ENCODE measurements at places on chromosomes 3 and 15.

GRCh38 chr3:98528474-98529346 is 3.1 kb upstream of the GPR15 start:
- no peak for DNase-seq

DNA sequence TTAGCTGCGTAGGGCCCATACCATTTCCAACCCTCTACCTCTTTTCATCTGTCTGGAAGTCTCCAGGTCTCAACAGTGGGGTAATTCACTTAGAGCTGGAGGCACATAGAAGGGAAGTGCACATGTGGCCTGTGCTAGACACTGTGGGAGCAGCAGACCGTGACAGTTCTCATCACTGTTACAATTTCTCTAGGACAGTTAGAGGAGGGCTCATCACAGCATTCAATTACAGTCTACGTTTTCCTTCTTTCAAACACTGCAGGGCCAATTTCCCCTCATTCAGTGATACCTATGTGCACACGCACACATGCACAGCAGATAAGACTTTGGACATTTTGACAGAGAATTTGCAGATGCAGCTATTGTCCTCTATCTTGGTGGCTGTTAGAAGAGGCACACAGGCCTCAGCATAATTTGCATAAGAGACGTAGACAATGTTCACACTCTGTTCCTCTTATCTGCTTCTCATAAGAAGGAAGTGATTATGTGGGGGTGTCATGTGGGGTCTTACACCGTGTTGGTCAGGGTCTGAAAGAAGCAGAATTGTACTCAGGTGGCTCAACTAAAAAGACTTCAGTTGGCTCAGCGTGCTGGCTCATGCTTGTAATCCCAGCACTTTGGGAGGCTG is 12.6 kb upstream of the HRG start:
- no peak for DNase-seq

DNA sequence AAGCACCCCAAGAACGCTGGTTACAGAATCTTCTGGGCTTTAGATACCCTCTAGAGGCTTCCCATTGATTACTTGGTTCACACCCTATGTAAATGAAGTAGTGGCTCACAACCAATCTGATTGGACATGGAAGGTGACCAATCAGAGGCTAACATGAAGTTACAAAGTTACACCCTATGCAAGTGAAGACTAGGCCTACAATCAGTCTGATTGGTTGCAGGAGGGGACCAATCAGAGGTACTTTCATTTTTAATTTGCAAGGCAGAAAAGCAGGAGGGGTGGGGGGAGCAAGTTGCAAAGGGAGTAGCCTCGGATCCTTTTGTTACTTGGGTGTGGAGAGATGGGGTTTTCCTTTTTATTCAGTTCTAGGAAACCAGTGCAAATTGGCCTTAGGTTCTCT is 11.1 kb upstream of the RTP2 start:
- no peak for DNase-seq

DNA sequence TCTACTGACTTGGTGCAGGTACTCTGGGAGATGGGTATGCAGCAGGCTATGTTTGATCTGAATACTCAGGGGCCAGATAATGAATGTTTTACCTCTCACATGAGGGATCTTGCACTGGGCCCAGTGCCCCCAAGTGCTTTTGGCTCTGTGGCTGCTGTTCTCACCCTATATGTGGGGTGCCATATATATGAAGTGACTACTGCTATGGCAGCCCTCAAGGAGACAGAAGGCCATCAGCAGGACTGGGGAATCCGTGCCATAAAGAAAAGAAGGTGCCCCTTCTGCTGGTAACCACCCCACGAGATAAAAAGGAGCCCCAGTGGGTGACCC is 302.1 kb downstream of the ZPLD1 start:
- no peak for DNase-seq

DNA sequence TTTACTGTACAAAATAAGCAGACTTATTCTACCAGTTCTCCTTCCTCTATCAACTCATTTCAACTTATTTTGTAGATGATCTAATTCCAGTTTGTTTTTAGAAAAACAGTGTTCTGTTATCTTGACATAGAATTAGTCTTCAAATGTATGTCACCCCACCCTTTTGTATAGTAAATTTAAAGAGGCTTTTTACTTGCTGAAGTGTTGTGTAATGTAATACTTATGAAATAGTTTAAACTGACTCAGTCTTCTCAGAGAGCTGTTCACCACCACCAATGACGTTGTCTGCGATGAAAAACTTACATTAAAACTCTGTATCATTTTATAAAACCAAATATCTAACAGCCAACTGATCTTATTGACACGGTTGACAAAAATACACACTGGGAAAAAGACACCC is 82.9 kb downstream of the RAP2B start:
- no peak for DNase-seq

DNA sequence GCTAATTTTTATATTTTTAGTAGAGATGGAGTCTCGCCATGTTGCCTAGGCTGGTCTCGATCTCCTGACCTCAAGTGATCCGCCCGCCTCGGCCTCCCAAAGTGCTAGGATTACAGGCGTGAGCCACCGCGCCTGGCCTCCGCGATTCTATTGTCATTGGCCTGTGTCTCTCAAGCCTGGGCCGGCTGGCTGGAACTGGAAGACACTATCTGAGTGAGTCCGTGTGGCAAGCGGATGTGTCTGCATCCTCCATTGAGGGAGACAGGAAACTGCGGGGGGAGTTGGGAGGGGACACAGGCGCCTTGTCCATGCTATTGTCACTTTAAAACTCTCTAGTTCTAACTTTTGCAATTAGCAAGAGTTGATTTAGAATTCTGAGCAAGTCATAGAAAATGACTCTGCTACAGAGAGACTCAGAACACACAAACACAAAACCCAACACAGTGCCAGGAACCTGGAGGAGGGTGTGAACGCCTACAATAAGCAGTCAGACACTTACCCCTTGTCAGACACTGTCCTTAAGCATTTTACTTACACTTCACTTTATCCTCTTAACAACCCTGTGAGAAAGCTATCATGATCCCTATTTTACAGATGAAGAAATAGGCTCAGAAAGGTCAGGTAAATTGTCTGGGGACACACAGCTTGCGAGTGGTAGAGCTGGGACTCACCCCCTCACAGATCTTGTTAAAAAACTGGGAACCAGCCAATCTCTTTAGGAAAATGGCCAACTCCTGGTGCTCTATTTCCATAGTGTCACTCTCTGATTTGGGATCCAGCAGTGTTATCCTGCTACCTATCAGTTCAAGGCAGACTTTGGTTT is 38.7 kb downstream of the ANP32A start:
- DNase-seq: no peak

- no peak for DNase-seq
Observed at GRCh38 chr3:116920826-116921610, 211.4 kb downstream of the TUSC7 start.

- no peak for DNase-seq
Observed at GRCh38 chr3:161567577-161568361, 71.2 kb downstream of the OTOL1 start.

- no peak for DNase-seq
Observed at GRCh38 chr3:99601515-99601914, 36.9 kb upstream of the COL8A1 start.

DNA sequence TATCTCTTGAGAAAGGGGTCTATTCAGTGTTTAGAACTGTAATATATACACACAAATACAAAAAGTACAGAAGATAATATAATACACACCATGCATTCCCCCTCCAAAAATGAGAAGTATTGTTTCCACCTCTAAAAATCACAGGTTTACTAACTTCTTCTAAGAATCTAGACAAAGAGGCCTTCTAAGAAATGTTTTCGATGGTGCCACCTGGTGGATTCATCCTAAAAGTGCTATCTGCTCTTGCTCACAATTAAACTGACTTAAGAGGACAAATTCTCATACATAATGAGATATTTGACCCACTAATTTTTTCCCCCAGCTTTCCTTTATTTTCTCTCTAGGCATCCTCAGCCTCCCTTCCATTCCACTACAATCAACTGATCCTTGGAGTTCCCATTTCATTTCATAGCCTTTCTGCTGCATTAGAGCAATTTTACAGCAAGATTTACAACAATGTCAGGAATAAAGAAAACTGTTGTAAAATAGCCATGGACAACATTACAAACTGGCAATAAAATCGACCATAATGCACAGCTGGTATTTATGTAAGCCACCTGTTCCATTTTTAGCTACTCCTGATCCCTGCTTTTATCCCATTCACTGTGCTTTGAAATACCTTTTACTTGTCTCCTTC is 124.6 kb downstream of the ARRDC4 start:
- peak; percentile 8 for DNase-seq

- DNase-seq: no peak
Observed at GRCh38 chr3:119783883-119784282, 2.0 kb downstream of the NR1I2 start.

- no peak for DNase-seq
Observed at GRCh38 chr3:50649451-50649931, 25.2 kb upstream of the DOCK3 start.

DNA sequence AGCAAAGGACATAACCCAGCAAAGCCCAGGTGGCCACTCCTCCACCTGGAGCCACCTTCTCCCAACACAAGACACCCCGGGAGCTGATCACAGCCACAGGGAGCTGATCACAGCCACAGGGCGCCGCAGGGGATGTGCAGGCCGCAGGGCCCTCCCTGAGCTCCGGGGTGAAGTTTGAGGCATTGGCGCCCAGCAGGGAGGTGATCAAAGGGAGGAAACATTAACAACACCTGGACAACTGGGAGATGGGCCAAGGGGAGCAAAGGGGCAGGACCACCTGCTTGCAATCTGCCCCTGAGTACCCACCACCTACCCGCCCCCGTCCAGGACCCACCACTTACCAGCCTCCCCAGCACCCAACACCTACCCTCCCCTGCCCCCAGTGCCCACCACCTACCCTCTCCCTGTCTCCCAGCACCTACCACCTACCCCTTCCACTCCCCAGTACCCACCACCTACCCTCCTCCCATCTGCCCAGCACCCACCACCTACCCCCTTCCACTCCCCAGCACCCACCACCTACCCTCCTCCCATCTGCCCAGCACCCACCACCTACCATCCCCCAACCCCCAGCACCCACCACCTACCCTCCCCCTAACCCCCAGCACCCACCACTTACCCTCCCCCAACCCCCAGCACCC is 2.4 kb downstream of the UROC1 start:
- no peak for DNase-seq

- no peak for DNase-seq
Observed at GRCh38 chr3:45312836-45313493, 75.4 kb upstream of the LARS2 start.

GRCh38 chr3:34387826-34388564 is 589.6 kb downstream of the PDCD6IP start:
- no peak for DNase-seq

DNA sequence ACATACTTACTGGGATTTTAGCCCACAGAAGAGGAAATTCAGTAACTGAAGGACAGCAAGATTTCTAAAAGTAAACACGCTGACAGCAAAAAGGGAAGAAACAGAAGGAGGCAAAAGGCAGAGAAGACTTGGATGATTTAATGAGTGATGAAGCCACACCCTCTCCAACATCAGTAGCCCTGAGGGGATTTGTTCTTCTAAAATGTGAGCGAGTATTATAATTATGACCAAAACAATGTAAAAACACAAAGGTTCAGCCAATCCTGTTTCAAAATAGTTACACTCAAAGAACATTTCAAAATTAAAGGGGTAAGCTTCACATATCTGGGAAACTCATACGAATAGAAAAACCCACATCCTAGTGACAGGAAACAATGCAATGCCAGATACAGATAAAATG is 25.0 kb downstream of the MCCC1 start:
- no peak for DNase-seq

GRCh38 chr3:153976891-153977554 is 144.2 kb upstream of the ARHGEF26 start:
- no peak for DNase-seq

GRCh38 chr15:39184701-39185390 is 396.0 kb upstream of the THBS1 start:
- no peak for DNase-seq

GRCh38 chr3:46406443-46406787 is 451 bp downstream of the CCR5AS start:
- DNase-seq: no peak

DNA sequence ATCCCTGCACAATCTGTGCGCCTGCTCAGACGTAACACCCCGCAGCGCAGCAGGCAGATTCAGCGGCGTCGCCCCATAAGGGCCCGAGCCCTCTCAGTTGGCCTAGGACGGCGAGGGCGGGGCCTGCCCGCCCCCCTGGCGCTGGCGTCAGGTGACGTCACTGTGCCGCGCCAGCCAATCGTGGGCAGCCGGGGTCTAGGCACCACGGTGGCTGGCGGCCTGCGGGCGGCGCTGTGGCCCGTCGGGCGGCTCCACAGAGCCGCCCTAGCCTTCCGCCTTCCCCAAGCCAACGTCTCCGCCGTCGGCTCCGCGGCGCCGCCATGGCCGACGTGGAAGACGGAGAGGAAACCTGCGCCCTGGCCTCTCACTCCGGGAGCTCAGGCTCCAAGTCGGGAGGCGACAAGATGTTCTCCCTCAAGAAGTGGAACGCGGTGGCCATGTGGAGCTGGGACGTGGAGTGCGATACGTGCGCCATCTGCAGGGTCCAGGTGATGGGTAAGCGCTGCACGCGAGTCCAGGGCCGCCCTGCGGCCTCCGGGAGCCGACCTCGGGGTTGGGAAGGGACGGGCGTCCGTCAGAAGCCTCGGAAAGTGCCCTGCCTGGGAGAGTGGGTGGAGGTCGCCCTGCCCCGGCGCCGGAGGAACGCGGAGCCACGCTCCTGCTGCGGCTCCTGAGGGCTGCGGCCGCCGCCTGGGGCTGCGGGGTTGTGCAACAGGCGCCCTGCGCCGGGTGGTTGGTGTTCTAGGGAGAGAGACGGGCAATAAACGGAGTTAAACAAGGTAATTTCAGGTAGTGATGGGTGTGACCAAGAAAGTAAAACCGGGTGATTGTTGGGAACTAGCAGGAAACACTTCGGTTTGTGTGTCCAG is at the start of gene RNF7:
TSS of gene RNF7 (plus strand) at position 277 of the 869 bp plus-strand sequence. CDS start at position 321, 44 bp downstream.
- peak; percentile 93 for DNase-seq

- DNase-seq: no peak
Observed at GRCh38 chr3:37094636-37095035, 79.7 kb downstream of the LRRFIP2 start.

GRCh38 chr15:70281811-70282307 is 184.1 kb upstream of the TLE3 start:
- DNase-seq: no peak

- DNase-seq: no peak
Observed at GRCh38 chr3:32595323-32595722, 24.7 kb upstream of the DYNC1LI1 start.

GRCh38 chr3:30282154-30282696 is 324.2 kb upstream of the TGFBR2 start:
- no peak for DNase-seq

DNA sequence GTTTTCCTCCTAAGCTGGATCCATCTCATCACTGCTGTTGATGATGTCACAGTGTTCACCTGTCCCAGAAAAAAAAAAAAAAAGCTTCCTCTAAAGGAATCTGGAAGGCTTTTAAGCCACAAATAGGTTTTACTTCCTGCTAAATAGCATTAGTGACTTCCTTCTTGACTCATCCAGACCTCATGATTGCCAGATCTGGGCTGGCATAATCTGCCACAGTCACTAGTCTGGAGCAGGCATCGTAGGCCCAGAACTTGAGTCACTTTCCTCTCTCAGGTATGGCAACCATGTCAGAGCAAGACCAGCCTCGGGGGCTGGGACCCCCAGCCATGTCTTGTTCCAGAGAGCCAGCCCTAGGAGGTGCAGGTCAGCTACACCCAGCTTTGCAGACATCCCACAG is 266.5 kb upstream of the CADM2 start:
- DNase-seq: no peak
